ENCODE measurements at places on chromosomes 6 and 20.

DNA sequence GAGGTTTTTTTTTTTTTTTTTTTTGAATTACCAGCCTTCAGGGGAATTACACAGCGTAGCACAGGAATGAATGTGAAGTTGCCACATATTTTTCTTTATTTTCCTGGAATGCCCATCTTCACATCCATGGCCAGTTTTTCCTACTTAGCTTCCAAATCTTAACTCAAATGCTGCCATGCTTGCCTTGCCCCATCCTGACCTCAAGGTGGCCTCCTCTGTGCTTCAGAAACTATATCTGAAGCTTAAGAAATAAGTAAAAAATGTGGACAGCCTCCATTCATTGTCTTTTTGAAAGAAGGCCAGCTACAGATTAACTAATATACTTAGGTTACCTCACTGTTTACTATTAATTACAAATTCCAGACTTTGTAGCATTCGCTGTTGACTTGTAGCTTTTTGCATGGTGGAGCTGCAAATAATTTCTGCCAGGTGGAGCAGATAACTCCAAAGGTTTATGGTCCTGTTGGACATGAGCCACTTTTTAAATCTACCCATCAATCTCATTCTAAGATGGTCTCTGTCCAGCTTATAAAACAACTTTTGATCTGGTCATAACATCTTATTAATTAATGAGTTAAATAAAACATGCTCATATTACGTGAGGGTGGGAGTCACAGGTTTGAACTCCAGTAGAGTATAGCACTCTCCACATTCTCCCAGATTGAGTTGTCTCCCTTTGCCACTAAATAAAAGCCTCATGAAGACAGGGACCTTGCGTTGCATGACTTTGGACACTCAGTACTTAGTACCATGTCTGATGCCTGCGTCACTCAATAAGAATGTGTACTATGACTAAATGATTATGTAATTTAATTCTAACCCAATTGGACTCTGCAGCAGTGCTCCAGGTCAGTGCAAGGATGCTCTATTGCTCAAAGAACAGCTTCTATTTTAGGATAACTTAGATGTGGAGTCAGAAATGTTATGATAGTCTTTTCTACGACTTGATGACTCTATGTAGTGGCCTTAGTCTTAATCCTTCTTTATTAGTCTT, 678.6 kb upstream of the CITED2 start:
- DNase-seq, result no peak

- no peak for DNase-seq
Measured at GRCh38 chr6:16592223-16592911, 168.9 kb downstream of the ATXN1 start.

GRCh38 chr20:50427719-50428083, 82.5 kb upstream of the PTPN1 start:
- DNase-seq, result no peak

DNA sequence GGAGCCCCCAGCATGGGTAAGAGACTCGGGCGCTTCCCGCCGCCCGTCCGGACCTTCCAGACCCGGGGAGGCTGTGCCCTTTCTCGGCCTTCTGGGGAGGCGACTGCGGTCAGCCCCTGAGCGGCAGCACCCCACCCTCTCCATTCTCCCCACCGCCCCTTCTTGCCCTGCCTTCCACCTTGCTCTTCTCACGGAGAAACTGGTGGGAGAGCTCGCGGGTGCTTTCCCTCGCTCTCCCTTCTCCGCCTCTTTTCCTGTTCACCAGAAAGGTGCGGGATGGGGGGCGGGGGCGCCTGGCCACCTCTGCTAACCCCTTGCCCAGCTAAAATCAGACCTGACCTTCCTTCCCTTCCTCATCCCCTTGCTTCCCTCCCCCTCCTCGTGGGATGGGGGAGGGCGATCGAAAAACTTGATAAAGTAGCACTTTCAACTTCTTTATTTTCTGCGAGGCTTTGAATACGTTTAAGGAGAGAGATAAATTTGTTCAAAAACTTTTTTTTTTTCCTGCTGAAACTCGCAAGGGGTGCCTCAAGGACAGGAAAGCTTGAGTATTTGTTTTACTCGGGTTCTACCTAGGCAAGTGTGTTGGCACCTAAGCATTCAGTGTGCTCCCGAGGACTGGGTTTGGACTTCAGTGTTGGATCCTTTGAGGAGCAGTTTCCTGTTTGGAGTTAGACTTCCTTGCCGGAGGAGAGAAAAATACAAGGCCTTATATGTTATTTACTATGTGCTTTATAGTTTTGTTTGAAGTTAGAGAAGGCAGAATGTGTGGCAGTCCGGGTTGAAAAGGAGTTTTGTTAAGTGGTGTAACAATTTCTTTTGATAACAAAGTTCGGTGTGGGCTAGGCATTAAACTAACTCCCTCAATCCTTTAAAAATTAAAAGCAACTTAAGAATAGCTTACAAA, 897 bp downstream of the CD2AP start:
- DNase-seq, result no peak

- no peak for DNase-seq
Measured at GRCh38 chr6:168385858-168386735, 54.9 kb upstream of the SMOC2 start.

GRCh38 chr6:84763003-84763885, 1.2 kb downstream of the TBX18 start:
- DNase-seq, result no peak

DNA sequence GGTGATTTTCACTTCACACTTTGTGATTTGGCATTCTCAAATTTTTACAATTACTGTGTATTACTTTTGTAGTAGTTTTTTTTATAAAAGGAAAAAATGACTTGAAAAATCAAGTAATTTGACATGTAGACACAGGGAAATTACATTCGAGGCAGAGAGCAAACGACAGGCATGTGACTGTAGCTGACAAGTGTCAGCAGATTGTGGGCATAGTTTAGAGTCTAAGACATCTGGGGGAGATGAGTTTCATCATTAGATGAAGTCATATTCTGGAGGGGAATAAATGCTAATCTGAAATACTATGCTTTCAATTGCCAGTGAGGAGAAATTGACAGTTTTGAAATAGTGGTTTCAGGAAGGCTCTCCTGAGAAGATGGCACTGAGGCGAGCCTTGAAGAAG, 126.0 kb downstream of the MTHFD1L start:
- DNase-seq, result no peak

GRCh38 chr20:3473944-3474343, 3.1 kb downstream of the ATRN start:
- DNase-seq, result no peak

GRCh38 chr20:35562541-35563110, 20.7 kb downstream of the ERGIC3 start:
- DNase-seq, result no peak

- DNase-seq, result no peak
Measured at GRCh38 chr6:36378243-36378920, 9.1 kb downstream of the ETV7 start.

- DNase-seq, result peak; percentile 67
Measured at GRCh38 chr20:45890077-45890984, 677 bp downstream of the NEURL2 start.

GRCh38 chr6:82840571-82840970, 225.1 kb downstream of the UBE3D start:
- no peak for DNase-seq

GRCh38 chr20:5156675-5157448, 30.1 kb downstream of the CDS2 start:
- no peak for DNase-seq

GRCh38 chr6:57173056-57173885, 1.1 kb downstream of the BAG2 start:
- DNase-seq, result no peak

DNA sequence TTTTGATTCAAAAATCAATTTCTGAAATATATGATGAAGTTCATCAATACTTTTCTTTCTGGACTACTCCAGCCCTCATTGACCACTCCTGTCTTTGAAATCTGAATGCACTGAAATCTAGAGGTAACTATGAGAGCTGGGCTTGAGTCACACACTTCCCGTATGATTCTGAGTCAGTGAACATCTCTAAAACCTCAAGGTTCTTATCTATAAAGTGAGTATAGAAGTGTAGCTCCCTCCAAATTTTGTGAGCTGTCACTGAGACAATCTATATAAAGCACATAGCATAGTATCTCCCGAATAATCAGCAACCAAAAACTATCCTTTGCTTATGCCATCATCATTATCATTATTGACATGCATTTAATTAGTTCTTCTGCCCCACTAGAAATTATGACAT, 182.4 kb downstream of the TSHZ2 start:
- DNase-seq, result no peak

- DNase-seq, result no peak
Measured at GRCh38 chr6:91575032-91575431, 988.2 kb upstream of the MAP3K7 start.

- DNase-seq, result no peak
Measured at GRCh38 chr6:24053057-24053456, 73.0 kb upstream of the NRSN1 start.

DNA sequence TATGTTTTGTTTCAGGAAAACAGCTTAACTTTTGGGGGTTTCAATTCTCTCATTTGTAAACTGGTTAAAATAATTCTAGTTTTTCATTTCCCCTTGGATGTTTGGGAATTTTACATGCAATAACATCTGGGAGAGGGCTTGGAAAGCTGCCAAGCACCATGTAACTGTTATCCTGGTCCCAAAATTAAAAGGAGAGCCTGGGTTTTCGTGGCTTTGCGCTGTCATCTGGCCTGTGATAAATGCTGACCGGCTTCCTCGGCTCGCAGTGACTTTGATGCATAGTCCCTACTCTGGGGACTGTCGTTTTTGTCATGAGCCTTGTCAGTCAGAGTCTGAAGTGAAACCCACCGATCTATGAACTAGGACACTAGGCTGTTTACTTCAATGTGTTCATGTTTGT, 12.2 kb downstream of the SLC35F1 start:
- DNase-seq, result no peak

DNA sequence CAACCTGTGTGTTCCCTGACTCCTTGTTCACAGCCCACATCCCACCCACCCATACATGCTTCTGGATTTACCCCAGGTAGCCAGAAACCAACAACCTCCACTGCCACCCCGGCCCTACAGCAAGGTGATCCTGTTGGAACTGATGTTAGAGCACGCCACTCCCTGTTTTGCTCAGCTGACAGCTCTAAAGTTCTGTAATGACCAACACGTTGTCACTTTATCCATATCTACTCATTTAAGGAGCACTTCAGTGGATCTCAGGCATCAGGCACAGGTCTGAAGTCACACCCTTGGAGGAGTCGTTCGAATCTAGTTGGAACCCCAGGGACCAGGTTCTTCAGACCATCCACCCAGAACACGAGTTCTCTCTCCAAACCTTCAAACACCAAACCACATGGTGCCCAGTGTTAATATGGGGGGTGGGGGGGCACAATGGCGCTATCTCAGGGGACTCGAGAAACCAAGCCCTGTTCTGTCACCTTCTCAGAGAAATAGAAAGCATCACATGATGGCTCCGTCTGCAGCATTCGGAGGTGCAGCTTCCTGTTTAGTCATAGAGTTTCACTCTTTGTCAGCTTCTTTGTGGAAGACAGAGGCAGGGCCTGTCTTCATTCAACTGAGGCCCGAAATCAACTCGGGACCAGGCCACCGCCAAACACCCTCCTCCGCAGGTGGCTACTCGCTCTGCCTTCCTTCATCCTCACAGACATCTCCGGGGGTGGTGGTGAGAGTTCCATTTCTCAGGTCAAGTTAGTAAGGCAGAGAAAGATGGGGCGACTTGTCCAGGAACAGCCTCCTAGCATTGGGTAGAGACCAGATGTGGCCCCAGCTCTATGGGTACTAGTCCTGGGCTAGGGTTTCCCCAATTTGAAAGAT, 142.2 kb downstream of the NFATC2 start:
- DNase-seq, result no peak

DNA sequence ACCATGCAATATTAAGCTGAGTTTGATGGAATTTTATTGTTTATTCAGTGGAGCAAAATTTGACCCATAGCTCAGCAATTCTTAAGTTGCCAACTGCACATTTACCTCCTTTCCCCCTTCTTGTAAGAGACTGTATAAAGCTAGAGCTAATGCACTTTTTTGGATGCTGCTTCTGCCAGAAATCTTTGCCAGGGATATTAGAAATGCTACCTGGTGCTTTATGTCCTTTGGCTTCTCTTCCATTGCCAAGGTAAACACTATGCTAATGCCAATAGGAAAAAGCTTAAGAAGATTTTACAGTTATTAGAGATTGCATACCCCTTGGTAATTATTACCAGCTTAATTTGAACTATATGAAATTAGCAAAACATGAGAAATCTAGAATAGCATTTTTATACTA, 79.0 kb upstream of the OGFRL1 start:
- no peak for DNase-seq

DNA sequence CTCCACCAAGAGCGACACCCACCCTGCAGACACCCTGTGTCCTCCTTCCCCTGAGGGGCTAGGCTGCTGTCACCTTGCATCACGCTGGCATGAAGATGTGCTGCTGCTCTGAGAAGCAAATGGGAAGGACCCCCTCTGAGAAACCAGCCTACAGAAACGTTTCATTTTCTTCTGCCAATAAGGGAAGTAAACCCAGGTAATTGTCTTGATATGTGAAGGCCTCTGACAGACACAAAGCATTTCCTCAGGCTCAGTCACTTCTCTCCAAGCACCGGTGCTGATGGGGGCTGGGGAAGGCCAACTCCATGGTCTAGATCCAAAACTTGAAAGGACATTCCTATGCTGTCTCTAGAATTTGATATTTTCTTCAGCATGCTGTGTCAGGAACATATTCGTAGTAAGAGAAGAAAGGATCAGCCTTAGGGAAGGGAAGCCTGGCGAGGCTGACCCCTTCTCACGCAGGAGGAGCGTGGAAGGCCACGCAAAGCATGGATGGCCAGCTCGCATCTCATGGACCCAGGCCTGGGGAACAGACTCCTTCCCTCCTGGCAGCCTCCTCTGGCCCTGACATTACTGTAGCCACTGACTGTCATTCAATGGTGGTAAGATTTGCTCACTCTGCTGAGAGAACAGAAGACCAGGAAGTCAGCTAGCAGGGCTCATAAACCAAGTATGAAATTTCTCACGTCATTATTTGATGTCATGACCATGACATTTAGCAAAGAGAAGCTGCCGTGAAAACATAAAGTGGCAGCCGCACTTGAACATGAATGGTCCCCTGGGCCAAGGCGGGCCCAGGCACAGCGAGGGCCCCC, 20.4 kb downstream of the ACSS1 start:
- DNase-seq, result no peak

DNA sequence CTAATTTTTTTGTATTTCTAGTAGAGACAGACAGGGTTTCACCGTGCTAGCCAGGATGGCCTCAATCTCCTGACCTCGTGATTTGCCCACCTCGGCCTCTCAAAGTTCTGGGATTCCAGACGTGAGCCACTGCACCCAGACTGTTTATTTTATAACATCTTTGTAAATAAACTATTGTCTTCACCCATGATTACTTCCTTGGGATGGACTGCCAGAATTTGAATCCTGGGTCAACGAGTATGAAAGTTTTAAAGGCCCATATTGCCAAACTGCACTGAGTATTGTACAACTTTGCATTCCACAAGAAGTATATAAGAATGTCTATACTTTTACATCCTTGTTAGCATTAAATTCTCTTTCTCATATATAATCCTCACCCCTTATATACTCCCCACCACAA, 38.6 kb downstream of the ZHX3 start:
- no peak for DNase-seq

- DNase-seq, result no peak
Measured at GRCh38 chr6:119521251-119521650, 171.7 kb upstream of the MAN1A1 start.
